ENCODE measurements at places on chromosomes 5 and 9. TPM values are rescaled to one million over a fixed set of nuclear protein-coding genes. Genes with fewer than 3 reads are reported as not detected.
A peak's percentile ranks its signal among the peaks of the same experiment; 100 is the strongest.

GRCh38 chr5:159018855-159019254, 80.9 kb downstream of the EBF1 start:
- DNase-seq = no peak

DNA sequence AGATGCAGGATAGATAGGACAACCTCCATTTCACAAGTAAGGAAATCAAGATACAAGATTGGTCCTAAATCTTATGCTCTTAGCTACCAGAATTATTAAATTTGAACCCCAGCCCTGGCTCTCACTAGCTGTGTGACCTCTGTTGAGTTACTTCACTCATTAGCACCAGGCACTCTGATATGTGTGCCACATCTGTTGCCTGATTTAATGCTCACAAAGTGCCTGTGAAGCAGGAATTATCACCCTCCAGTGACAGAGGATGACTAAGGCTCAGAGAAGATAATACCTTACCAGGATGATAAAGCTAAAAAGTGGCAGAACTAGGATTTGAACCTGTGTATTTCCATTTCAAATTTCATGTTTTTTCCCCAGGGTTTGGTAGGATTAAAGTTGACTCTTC, 110.0 kb downstream of the PLPPR1 start:
- DNase-seq = no peak

DNA sequence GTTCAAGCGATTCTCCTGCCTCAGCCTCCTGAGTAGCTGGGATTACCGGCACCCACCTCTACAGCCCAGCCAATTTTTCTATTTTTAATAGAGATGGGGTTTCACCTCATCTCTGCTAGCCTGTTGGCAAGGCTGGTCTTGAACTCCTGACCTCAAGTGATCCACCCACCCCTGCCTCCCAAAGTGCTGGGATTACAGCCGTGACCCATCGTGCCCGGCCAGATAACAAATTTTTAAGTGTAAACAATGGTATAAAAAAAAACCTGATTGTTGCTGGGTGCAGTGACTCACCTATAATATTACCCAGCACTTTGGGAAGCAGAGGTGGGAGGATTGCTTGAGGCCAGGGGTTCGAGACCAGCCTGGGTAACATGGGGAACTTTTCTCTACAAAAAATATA, 28.0 kb upstream of the N4BP3 start:
- DNase-seq = no peak

GRCh38 chr9:122370869-122371755, at the start of gene PTGS1:
Gene PTGS1 (plus strand): TSS chr9:122371024. CDS start chr9:122371085, 61 bp downstream.
- peak; percentile 64 for DNase-seq

DNA sequence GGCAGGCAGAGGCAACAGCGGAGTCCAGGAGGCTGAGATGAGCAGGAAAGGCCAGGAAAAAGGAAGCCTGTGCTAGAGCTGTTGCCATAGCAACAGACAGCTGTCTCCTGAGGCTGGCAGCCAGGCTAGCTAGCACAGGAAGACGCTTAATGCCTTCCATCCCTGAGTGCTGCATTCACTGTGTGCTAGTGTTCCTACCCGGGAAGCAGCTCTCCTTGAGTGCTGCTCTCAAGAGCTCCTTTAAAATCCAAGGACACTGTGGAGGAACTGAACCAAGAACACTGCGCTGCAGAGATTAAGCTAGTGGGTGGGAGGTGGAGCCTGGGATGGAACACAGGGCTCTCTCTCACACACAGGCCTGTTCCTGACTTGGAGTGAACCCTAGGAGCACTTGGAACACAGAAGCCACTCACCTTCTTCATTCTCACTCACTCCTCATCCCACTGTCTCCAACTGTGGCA, 53.5 kb upstream of the IL7R start:
- DNase-seq = peak; percentile 81

- no peak for DNase-seq
Measured at GRCh38 chr9:92963831-92964606, 16.7 kb downstream of the FGD3 start.

DNA sequence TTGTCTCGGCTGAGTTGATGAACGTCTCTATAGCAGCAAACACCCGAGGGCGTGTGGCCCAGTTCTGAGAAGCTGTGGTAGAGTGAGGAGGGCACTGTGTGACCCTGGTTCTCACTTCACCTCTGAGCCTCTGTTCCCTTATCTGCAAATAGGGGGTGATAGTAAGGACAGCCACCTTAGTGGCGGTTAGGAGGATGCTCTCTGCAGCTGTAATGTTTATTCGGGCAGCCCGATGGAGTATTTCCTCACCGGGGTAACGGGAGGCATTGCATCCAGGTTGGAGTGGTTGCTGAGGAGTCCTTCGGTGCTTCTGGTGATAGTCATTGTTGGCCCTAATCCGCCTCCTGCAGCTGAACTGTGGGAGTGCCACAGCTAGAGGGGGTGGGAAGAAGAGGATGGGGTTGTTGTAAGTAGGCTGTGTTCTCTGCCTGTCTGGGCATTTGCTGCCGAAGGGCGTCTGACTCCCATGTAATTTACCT, 13.9 kb downstream of the PRRC2B start:
- DNase-seq = no peak

DNA sequence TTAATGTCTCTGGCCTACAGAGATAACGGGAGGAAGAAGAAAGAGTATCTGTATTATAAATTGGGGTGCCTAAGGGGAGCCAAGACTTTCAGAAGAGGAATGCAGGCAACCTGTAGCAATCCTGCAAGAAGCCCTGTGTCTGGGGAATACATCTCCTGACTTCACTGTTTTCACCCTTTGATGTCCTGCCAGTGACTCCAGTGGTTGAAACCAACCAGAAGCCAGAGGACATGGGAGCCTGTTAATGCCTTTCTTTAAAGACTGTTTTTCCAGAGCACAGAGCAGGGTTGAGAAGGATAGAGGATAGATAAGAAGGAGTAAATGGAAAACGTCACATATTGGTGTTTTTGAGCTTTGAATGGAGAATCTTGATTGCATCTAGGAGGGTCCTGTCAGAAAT, 151.2 kb downstream of the HACD4 start:
- no peak for DNase-seq

GRCh38 chr5:98839469-98840383, 66.3 kb downstream of the RGMB start:
- no peak for DNase-seq

ZBTB43 gene
- 40.8 TPM for total RNA-seq

DNA sequence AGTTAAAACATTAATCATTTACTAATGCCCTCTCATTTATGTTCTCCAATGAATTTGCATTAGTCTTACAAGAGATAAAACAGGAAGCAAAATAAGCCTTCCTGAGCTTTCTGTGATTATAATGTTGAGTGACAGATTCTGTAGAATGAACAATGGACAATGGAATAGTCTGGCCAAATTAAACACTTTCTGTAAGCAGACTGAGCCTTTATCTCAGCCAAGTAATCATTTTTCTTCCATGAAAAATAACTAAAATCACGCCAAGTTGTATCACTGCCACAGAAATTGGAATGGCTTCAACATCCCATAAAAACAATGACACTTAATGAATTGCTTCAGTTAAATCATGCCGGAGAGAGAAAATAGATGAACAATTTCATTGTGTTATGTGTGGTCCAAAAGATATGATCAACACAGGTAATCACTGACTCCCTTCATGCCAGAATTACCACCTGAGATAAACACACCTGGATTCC, 63.0 kb downstream of the TSSK1B start:
- DNase-seq = no peak

GRCh38 chr5:147857302-147858129, 21.0 kb upstream of the SCGB3A2 start:
- DNase-seq = peak; percentile 68

PCDHGB4 gene
- 2.2 TPM for total RNA-seq

- DNase-seq = no peak
Measured at GRCh38 chr5:19685473-19685872, 302.5 kb downstream of the CDH18 start.

GRCh38 chr5:159330131-159330800, at the start of gene IL12B:
Gene IL12B (minus strand): TSS chr5:159330487. CDS start chr5:159326782, 3,705 bp downstream.
- DNase-seq = peak; percentile 68

DNA sequence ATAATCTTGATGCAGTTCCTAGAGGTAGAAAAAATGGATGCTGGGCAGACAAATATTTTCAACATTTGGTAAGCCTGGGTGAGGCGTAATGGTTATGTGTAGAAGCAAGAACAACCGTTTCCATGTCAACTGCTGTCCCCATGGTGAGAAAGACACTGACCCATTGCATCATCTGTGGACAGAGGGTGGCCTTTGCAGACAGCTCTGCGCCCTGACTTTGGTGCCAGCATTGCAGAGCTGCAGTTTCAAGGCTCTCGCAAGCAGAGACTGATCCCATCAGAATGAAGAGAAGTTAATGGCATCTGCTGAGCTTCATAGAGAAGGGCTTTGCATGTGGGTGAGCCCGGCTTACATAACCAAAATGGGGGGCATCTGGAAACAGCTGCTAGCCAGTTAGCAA, 179.0 kb upstream of the ADRA1B start:
- DNase-seq = no peak

PCDHA9 gene
- total RNA-seq = 0.03 TPM

DNA sequence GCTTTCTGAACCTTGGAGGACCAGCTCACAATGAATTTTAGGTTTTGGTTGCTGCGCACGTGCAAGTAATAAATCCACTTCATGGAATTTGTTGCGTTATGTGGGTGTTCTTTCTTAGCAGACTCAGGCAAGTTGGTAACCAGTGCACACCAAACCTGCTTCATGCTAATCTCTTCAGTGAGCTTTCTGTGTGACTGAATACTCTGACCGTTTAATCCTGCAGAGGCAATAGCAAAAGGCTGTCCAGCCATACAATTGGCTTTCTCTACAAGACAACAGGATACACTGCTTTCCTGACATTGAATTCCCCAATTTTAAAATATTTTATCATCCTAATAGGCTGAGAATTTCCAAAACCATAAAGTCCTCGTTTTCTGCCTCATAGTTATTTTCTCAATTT, 10.3 kb downstream of the UGT3A2 start:
- no peak for DNase-seq

LRRC19 gene
- not detected for total RNA-seq

BSPRY gene
- not detected for total RNA-seq

ADCY2 gene
- not detected for total RNA-seq

DNA sequence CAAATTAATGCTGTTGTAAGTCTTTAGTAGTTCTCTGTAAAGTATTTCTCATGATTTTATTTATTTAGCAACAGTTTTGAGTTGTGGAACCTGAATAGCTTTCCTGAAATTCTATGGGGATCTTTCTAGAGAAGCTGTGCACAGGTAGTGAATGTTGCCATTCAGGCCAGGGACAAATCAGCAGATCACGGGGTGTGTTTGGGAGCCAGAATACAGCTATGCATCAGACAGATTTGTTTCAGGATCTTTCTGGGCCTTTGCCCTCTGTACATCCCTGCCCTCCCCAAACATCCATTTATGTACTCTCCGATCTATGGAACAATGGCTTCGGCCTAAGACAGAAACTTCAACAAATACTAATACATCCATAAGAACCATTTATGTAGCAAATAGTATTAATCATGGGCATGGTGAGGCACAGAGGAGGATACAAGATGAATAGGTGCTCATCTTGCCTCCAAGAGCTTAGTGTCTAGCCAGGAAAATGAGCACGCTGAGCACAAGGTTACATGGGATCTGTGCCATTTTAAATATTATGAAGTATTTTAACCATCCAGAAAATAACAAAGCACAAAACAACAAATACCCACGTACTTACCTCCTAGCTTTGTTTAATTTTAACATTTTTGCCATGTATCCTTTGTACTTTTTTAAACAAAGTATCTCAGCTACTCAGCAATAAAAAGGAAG, 13.1 kb downstream of the ARHGEF37 start:
- no peak for DNase-seq

FAM221B gene
- total RNA-seq = not detected

CTXN3 gene
- total RNA-seq = not detected

- DNase-seq = no peak
Measured at GRCh38 chr9:3367185-3367584, 158.6 kb downstream of the RFX3 start.

C7 gene
- total RNA-seq = 3.6 TPM

- no peak for DNase-seq
Measured at GRCh38 chr5:42109006-42109572, 184.0 kb downstream of the FBXO4 start.

SURF2 gene
- 12.9 TPM for total RNA-seq

GRCh38 chr5:112306956-112307355, 112.1 kb downstream of the EPB41L4A start:
- no peak for DNase-seq

- DNase-seq = no peak
Measured at GRCh38 chr5:165334201-165334600, 1828.8 kb downstream of the MAT2B start.
